ENCODE measurements at places on chromosomes 5 and 9.

DNA sequence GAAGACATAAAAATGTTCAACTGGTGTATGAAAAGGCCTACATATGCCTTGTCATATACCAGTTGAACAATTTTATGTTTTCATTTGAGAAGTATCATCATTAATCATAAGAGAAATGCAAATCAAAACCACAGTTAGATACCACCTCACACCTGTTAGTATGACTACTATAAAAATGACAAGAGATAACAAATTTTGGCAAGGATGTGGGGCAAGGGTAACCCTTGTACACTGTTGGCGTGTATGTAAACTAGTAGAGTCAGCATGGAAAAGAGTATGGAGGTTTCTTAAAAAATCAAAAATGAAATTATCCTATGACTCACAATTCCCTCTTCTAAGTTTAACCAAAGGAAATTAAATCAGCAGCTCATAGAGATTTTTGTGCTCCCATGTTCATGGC is 250.4 kb upstream of the ST8SIA4 start:
- no peak for DNase-seq

GRCh38 chr5:151110992-151111391 is 30.2 kb upstream of the TNIP1 start:
- no peak for DNase-seq

- DNase-seq, result no peak
Observed at GRCh38 chr9:36204906-36205547, 14.3 kb downstream of the CLTA start.

GRCh38 chr9:91807643-91808246 is 142.3 kb downstream of the ROR2 start:
- no peak for DNase-seq

GRCh38 chr5:175700991-175701390 is 43.1 kb downstream of the HRH2 start:
- DNase-seq, result peak; percentile 22

GRCh38 chr5:83925321-83925954 is 204.8 kb upstream of the HAPLN1 start:
- no peak for DNase-seq

- DNase-seq, result no peak
Observed at GRCh38 chr9:19451240-19452087, 42.7 kb downstream of the ACER2 start.

GRCh38 chr5:162485666-162486292 is 418.2 kb downstream of the GABRG2 start:
- no peak for DNase-seq

DNA sequence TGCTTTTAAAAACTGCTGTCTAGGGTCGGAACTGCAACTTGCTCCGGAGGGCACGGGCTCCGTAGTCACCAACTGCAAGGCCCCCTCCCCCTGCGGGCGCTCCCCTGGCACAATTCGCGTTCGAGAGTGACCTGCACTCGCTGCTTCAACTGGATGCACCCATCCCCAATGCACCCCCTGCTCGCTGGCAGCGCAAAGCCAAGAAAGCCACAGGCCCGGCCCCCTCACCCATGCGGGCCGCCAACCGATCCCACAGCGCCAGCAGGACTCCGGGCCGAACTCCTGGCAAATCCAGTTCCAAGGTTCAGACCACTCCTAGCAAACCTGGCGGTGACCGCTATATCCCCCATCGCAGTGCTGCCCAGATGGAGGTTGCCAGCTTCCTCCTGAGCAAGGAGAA is 64.2 kb upstream of the GAS1 start:
- no peak for DNase-seq

- DNase-seq, result no peak
Observed at GRCh38 chr9:81394881-81395675, 294.3 kb downstream of the TLE1 start.

DNA sequence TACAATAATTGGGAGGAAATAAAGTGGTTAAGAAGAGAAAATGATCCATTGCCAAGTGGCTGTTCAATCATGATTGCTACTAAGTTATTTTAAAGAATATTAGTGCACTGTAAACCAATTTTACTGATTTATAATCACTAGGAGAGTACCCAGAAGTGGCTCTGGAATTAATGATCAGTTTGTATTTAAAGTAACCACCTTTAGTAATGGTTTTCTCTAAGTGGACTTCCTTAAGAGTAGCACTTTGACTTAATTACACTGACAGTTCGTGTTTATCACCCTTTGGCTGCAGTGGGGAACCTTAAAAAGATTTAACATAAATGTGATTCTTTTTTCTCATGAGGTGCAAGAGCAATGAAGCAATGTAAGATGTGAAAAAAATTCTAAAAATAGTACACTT is 310.8 kb downstream of the CDH12 start:
- DNase-seq, result no peak

DNA sequence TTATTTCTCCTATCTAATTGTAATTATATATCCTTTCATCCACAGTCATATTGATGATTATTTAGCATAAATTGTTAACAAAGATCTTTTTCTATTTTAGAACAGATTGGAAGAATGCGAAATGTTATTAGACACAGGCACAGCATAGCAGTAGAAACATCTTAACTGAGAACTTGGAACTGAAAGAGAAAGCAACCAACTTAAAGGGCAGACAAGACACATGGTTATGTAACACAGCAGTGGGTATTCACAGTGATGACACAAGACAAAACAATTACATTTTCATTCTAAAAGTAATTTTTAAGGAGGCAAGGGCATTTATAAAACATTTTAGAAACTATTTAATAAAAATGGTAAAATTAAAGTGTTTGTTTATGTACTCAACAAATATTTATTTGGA is 57.7 kb upstream of the MEF2C start:
- DNase-seq, result no peak

DNA sequence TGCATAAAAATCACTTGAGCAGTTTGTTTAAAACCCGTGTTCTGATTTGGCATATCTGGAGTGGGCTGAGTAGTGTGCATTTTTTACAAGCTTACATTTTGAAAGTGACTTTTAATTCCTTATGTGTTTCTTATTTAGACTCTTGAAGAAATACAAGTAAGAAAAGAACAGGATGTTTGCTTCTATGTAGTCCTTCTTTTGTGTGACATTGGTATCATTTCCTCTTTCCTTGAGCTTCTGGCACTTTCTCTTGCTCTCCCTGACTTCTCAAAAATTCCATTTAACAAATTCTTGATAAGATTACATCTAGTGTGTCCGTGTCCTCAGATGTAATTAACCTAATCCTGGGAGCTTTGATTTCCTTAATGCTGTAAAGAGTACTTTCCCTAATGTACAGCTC is 12.5 kb downstream of the GARNL3 start:
- DNase-seq, result no peak

GRCh38 chr5:78649211-78649695 is 681 bp upstream of the LHFPL2 start:
- DNase-seq, result peak; percentile 30

DNA sequence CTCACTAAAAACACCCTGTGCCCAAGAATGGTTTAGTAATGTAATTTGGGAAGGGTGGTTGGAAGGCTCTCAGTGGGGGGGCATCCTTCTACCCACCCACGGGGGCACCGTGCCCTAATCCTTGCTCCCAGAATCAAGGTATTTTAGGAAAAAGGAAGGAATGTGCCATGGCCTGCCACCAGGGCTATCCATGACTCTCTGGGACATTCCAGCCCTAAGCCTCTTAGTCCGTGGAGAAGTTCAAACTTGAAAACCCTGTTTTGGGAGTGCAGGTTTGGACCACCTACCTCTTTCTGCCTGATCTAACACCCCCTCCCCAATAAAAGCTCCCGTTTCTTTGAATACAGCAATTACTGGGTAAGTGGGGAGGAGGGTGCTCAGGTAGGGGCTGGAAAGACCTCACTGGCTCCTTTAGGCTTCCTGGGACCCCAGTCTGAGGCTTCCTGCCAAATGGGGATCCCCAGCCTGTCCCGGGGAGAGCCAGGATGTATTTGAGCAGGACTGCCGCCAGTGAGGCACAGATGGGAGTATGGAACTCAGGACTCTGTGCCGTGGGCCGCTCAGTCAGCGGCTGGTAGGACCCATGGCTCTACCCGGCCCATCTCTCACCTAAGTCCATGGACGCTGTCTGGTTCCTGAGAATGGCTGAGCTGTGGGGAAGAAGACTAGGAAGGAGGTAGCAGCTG is 3.6 kb upstream of the PITX1 start:
- DNase-seq, result no peak

DNA sequence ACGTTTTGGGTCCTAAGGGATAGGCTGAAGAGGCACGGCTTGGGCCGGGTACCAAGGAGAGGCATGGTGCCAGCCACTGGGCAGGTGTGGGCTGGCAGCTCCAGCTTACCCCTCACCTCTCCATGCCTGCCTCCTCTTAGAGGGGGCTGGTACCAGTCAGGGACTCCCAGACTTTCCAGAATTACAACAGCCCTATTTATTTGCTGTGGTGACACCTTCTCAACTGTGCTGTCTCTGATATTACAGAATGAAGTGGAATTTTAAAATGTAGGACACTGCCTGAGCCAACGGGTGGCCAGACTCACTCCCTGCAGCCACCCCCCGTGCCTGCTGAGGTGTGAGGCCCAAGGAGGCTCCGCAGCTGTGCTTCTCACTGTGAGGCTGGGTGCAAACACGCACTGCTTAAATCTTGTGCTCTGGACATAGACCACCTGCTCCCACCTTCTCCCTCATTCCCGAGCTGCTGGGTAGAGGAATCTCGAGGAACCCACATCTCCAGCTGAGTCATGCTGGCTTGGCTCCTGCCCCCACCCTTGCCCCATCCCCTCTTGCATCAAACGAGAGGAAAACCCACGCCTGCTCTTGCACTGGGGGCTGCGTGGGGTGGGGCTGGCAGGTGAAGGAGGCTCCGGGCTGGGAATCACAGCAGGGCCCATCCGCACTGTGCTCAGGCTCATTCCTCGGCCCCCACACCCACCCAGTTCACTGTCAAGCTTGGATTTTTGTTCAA is 47.9 kb downstream of the PRRT1B start:
- DNase-seq, result no peak

- no peak for DNase-seq
Observed at GRCh38 chr5:55983986-55984385, 10.8 kb downstream of the IL6ST start.

- no peak for DNase-seq
Observed at GRCh38 chr5:126514558-126515141, 80.4 kb downstream of the ALDH7A1 start.

DNA sequence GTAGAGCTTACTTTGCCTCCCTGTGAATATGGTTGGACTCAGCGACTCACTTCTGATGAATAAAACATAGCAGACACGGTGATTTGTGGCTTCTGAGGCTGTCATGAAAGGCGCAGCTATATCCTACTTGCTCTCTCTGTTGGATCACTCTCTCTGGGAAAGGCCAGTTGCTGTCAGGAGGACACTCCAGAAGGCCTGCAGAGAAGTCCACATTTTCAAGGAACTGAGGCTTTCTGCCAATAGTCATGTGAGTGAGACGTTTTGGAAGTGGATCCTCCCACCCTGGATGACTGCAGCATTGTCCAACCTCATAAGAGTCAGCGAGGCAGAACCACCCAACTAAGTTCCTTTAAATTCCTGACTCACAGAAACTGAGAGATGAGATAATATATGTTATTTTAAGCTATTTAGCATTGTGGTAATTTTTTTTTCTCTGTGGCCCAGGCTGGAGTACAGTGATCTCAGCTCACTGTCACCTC is 156.0 kb upstream of the MAST4 start:
- DNase-seq, result peak; percentile 78

DNA sequence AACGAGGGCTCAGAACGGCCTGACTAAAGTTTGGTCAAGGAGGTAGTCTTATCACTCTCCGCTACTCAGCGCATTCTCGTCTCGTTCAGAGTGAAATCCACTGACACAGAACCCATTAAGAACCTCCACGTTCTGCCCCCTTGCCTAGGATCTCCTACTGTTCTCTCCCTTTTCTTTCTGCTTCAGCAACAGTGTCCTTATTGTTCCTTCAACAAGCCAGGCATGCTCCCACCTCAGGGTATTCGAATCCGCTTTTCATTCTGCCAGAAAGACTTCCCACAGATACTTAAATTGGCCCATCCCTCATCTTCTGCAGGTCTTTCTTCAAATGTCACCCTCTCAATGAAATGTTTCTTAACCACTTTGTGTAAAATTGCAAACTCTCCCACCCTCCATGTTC is 4.3 kb upstream of the ZNF354C start:
- DNase-seq, result no peak

GRCh38 chr9:76603448-76603895 is 144.5 kb downstream of the GCNT1 start:
- DNase-seq, result no peak

DNA sequence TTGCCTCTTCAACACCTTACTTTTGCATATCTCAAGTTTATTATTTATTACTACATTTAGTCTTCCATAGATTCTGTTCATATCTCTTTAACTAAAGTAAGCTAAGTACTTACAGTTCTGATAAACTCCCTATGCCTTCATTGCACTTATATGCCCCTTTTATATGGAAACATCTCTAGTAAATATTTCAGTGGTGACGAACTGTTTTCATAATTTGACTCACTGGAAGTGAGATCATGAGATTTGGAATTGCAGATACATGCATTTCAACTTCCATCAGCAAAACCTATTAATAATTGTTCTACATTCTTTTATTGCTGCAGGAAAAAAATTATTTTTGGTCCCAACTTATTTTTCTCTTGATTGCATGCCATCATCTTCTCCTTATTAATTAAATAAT is 263.5 kb downstream of the CD180 start:
- peak; percentile 23 for DNase-seq

GRCh38 chr5:91499943-91500531 is 116.9 kb upstream of the ARRDC3 start:
- DNase-seq, result peak; percentile 72

- no peak for DNase-seq
Observed at GRCh38 chr9:16627967-16628366, 242.5 kb downstream of the BNC2 start.

DNA sequence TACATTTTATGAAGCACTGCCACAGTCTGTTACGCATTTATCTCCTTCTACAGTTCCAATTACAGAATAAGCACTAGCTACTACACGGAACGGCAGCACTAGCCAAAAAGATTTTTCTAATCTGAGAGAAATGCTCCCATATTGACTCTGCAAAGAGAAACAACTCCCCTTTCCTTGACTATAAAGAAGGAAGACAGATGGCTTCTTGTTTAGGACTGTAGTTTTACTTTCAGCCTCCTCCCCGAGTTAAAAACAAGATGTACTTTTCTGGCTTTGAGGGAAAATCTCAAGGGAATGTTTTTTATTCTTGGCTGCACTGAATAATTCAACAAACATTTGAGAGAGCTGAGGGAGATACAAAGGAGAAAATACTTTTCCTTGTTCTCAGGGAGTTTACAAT is 1.9 kb upstream of the SLC44A1 start:
- no peak for DNase-seq

GRCh38 chr5:1923341-1923740 is 40.6 kb upstream of the IRX4 start:
- DNase-seq, result no peak

DNA sequence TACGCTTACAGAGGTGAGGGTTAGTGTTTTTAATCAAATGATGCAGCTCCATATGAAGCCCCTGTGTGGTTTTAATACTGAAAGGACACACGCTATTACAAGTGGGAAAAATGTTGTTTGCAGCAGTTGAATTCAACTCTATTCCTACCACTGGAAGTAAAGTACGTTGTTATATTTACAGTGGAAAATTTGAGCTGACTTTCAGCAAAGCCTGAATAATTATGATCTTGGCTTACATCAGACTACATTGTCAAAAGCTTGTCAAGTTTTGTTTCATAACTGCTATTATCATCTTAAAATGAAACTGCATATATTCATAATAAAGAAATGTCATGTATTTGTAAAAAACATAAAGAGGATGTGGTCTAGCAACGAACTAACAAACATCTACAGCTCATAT is 818.5 kb downstream of the SEMA5A start:
- no peak for DNase-seq

All from RKO (cell line).